Mesenchymal stem cell (in vitro differentiated cells and primary cell): ENCODE measurements at places on chromosomes 5 and 9.
A peak's percentile ranks its signal among the peaks of the same experiment; 100 is the strongest.

- H3K36me3 ChIP-seq: no peaks in the 10 kb centered on the region
- H3K4me3 ChIP-seq: no peak overlapping the region
- H3K27ac ChIP-seq: no peak overlapping the region
- DNase-seq: peak; percentile 15
Observed at GRCh38 chr5:68289498-68289897, 73.9 kb downstream of the PIK3R1 start.

DNA sequence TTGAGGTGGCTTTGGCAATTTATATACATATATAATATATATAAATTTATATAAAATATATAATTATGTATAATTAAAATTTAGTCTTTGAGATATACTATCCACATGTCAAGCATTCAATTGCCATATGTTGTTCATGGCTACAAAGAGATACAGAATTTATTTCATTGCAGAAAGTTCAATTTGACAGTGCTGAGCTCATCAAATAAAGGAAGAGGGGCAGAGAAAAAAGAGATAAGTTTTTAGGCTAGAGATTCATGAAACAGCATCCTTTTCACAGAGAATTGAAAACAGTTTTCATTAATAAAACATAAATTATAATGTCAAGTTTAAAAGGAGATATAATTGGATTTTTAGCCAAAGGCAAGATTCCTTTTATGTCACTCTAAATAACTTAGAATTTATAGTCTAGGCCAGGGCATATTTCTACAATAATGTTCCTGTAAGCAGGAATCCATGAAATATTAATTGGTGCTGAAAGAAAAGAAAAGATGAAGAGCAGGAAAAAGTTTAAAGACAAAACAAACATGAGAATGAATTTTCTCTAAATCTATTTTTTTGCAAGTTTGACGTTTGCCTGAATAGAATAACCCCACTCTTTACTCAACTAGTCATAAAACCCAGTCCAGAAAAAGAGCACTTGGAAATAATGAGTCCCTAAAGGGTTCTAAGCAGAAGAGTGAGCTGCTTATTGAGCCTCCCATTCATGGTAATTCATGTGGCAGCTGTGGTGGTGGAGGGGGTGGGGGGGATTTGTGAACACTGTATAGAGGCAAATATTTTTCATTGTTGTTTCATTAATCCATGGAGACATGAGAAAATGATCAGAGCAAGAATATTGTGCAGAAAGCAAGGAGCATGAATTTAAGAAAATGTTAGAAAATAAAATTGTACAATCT is 1279.5 kb downstream of the CDH12 start:
- no peak overlapping the region for H3K4me3 ChIP-seq
- no peaks in the 10 kb centered on the region for H3K36me3 ChIP-seq
- no peaks in the 10 kb centered on the region for H3K27me3 ChIP-seq
- no peak for DNase-seq

DNA sequence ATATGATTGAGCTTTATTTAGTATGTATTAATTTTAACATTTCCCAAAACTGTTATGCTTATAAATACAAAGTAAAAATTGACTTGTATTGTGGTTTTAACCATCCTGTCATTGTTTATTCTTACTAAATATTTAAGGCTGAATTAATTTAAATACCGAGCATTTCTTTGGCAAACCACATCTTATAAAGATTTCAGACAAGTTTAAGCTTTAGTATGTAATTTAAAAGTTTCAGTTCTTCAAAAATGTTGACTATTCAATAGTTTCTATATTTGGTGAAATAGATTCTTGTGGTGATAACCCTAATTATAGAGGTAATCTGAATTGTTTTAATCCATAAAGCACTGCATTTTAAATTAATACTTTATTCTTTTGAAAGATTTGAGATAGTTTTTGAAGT is 65.5 kb downstream of the CCNH start:
- H3K36me3 ChIP-seq: peaks cover 86% of the 10 kb centered on the region
- H3K4me3 ChIP-seq: no peak overlapping the region
- H3K27ac ChIP-seq: no peak overlapping the region
- DNase-seq: no peak

DNA sequence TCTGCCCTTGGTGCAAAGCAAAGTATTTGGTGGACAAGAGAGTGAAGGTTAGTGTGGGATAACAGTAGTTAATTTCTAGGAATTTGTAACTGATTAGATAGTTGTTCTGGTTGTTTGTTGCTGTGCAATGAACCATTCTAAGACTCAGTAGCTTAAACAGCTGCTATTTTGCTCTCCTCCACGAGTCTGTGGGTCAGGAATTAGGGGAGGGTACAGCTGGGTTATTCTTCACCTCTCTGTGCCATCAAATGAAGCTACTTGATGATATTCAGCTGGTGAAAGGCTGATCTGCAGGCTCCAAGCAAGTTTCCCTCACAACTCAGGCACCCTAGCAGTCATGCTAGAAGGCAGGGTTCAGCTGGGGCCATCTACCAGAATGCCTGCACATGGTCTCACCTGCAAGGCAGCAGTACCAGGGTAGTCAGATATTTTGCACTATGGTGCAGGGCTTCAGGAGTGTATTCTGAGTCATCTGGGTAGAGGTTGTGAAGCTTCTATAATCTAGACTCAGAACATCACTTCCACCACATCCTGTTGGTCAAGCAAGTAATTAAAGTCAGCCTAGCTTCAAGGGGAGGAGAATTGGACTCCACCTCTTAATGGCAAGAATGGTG is 159.5 kb upstream of the SLC28A3 start:
- DNase-seq: no peak

DNA sequence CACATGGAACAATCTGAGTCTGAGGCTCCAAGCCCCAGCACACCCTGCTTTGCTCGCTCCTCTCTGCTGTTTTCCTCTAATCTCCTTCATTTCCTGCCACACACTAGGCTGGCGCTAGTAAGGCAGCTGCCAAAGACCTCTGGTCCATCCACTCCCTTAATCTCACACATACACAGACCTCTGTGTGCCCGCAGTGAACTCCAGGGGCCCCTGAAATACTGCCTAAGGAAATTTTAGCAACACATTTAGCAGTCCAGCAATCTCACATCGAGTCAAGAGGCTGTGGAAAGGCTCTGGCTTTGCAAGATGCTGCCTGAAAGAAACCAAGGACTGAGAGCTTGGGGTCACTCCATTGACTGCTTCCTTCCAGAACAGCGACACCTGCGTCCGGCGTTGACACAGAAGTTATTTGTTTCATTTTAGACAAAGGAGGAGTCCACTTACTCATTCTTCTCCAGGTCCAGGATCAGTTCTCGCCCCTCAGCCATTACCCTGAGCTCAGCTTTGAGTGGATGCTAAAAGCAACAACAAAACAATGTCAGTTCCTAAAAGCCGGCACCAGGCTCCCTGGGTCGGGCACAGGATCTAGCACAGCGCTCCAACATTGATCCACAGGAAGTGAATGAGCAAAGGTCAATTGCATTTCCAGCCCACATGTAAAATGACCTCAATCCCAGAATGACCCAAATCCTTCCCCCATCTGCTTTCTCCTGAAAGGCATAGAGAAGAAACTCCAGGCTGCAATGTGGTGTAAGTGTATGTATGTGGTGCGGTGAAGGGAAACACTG is 11.5 kb downstream of the ADAM19 start:
- no peak overlapping the region for H3K4me3 ChIP-seq
- no peaks in the 10 kb centered on the region for H3K27me3 ChIP-seq

- peaks cover 68% of the 10 kb centered on the region for H3K27me3 ChIP-seq
- peaks cover 13% of the 10 kb centered on the region for H3K4me1 ChIP-seq
- H3K36me3 ChIP-seq: no peaks in the 10 kb centered on the region
- DNase-seq: no peak
- peak overlapping the region; percentile 7 for H3K4me3 ChIP-seq
- no peak overlapping the region for H3K27ac ChIP-seq
Observed at GRCh38 chr9:136657974-136658848, 4.5 kb upstream of the EGFL7 start.

DNA sequence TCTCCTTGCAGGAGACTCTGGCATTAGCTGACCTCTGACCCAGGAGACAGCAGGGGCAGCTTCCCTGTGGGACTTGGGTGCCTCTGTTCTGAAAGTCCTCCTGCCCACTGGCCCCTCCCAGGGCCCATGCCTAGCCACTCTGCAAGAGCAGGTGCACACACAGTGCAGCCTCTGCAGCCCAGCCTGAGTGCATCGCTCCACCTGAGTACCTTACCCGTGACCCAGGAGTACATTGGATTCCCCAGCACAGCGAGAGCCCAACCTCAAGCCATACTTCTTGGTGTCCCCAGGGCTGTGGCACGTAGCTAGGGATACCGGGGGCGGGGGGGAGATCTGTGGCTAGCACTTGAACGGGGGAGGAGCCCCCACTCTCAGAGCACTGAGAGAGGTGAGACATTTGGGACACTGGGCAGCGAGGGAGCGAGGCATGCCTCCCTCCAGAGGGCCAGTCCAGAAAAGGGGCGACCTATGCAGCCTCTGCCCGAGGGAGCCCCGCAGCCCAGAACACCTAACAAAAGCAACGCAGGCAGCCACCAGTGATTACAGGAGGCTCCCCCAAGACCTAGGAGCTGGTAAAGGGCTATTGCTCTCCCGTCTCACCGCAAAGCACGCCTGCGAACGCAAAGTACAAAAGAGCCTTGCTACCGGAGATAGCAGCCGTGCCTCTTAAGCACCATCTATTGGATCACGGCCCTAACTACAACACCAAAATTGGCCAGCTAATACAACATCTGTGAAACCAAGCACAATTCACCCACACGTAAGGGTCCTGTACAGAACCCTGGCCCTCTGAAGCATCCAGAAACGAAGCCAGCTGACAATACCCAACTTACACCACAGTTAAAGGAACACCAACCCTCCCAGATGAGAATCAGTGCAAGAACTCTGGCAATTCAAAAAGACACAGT is 826 bp upstream of the PRDM9 start:
- no peak overlapping the region for H3K4me3 ChIP-seq
- no peaks in the 10 kb centered on the region for H3K4me1 ChIP-seq
- peak; percentile 53 for DNase-seq

DNA sequence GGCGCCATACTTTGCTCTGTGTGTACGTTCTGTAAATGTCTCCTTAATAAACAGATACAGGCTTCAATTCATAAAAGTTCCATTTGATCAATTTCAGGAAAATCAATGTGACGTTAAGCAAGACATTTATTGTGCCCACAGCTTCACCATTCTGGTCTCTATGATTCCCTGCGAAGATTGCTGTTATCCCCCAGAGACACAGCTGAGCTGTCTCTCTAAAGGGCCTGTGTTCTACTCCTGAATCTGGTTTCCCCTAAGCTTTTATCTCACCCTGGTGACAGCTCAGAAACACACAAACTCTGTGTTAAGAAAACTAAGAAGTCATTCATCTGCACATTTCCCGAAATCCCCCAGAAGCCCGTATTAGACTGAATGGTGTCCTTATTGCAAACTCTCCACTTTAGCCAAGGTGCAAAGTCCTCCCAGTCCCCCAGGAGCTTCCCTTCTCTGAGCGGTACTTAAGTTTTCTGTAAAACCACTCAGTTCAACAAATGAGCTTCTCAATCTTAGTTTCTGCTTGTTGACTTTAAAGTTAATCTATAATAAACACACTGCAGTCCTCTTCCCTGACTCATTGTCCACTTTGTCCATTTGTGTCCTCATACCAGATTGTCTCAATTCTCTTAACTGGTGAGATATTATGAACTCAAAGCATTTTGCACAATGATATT is 1.4 kb upstream of the C5orf15 start:
- peak overlapping the region; percentile 98 for H3K4me3 ChIP-seq
- peak; percentile 87 for DNase-seq
- peaks cover 38% of the 10 kb centered on the region for H3K36me3 ChIP-seq
- H3K27ac ChIP-seq: peak overlapping the region; percentile 98
- H3K27me3 ChIP-seq: no peaks in the 10 kb centered on the region
- H3K4me1 ChIP-seq: peaks cover 11% of the 10 kb centered on the region

- no peak overlapping the region for H3K4me3 ChIP-seq
- H3K36me3 ChIP-seq: no peaks in the 10 kb centered on the region
- H3K27me3 ChIP-seq: no peaks in the 10 kb centered on the region
- no peak for DNase-seq
- no peak overlapping the region for H3K27ac ChIP-seq
- peaks cover 5% of the 10 kb centered on the region for H3K4me1 ChIP-seq
Observed at GRCh38 chr5:142382186-142382585, 57.4 kb upstream of the SPRY4 start.

DNA sequence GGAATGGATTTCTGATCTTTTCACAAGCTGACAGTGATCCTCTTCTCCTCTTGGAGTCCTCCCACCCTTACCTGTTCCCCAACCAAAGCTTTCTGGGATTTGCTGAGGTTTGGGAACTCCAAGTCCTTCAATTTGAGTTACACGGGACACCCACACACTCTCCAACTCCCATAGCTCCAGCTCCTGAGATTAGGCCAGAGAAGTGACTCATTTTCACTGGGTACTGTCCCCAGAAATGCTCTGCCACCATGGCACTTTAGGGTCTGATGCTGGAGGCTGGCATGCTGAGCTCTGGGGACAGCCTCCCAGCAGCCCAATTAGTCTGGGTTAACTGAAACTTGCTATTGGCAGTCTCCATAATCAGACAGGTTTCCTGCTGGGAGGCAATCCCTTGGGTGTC is 14.0 kb upstream of the HRCT1 start:
- H3K27ac ChIP-seq: no peak overlapping the region
- peaks cover 23% of the 10 kb centered on the region for H3K27me3 ChIP-seq
- H3K4me1 ChIP-seq: no peaks in the 10 kb centered on the region
- H3K36me3 ChIP-seq: no peaks in the 10 kb centered on the region
- H3K4me3 ChIP-seq: no peak overlapping the region

GRCh38 chr5:122755783-122756182 is 19.1 kb upstream of the SNX2 start:
- no peaks in the 10 kb centered on the region for H3K36me3 ChIP-seq
- no peaks in the 10 kb centered on the region for H3K27me3 ChIP-seq
- H3K27ac ChIP-seq: no peak overlapping the region
- H3K4me3 ChIP-seq: no peak overlapping the region

DNA sequence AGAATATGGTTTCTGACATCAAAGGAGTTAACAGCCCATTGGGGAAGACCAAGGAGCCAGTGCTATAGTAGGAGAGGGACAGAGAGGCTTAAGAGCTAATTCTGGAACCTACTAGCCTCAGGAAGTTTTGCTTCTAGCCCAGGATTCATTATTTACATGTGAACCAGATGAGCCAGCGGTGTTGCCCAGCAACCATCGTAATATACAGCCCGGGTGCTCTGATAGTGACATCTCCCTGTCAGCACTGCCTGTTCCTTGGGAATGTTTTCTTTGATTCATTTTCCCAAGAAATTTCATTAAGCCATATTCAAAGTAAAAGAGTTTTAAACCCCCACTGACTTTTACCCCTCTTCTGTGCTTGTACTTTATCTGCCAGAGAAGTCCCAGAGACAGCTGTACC is 217.4 kb upstream of the ADAMTSL1 start:
- H3K27ac ChIP-seq: no peak overlapping the region
- H3K36me3 ChIP-seq: no peaks in the 10 kb centered on the region
- no peaks in the 10 kb centered on the region for H3K27me3 ChIP-seq

- no peak overlapping the region for H3K27ac ChIP-seq
- H3K36me3 ChIP-seq: no peaks in the 10 kb centered on the region
Observed at GRCh38 chr5:145544401-145544800, 290.7 kb downstream of the PRELID2 start.

- H3K27ac ChIP-seq: no peak overlapping the region
- H3K4me3 ChIP-seq: no peak overlapping the region
- DNase-seq: no peak
- H3K4me1 ChIP-seq: no peaks in the 10 kb centered on the region
- peaks cover 9% of the 10 kb centered on the region for H3K27me3 ChIP-seq
- H3K36me3 ChIP-seq: no peaks in the 10 kb centered on the region
Observed at GRCh38 chr5:115735108-115735998, 81.1 kb downstream of the CDO1 start.

GRCh38 chr9:18490641-18491370 is 16.9 kb downstream of the ADAMTSL1 start:
- H3K36me3 ChIP-seq: peaks cover 37% of the 10 kb centered on the region
- no peaks in the 10 kb centered on the region for H3K27me3 ChIP-seq
- H3K27ac ChIP-seq: peak overlapping the region; percentile 86
- peak; percentile 89 for DNase-seq
- peak overlapping the region; percentile 45 for H3K4me3 ChIP-seq
